ENCODE measurements at places on chromosomes 13 and 19. TPM values are rescaled to one million over a fixed set of nuclear protein-coding genes. Genes with fewer than 3 reads are reported as not detected.

DNA sequence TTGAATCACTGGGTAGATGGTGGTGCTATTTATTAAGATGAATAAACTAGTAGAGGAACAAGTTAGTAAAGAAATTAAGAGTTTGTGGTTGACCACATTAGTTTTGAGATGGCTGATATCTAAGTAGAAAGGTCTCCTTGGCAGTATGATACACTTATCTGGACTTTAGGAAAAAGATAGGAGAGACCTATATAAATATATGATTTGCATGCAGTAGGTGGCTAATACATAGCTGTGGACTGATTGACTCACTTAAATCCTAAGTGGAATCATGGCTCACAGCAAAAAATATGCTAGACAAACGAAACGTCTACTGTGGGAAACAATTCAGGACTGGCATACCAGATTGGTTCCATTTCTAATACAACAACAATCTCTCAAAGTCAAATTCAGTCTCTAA lies 92.0 kb downstream of the CAB39L start:
- H3K4me3 ChIP-seq = no peak overlapping the region
- DNase-seq = no peak
- no peak overlapping the region for H3K27ac ChIP-seq
- H3K27me3 ChIP-seq = no peaks in the 10 kb centered on the region
- no peaks in the 10 kb centered on the region for H3K4me1 ChIP-seq
- peaks cover 7% of the 10 kb centered on the region for H3K36me3 ChIP-seq

The FSD1 gene
- total RNA-seq = 22.2 TPM

- H3K27me3 ChIP-seq = peaks cover 4% of the 10 kb centered on the region
- H3K36me3 ChIP-seq = no peaks in the 10 kb centered on the region
- no peak overlapping the region for H3K4me3 ChIP-seq
- no peak for DNase-seq
- H3K4me1 ChIP-seq = no peaks in the 10 kb centered on the region
These were observed 13.7 kb downstream of the SLC7A10 start for GRCh38 chr19:33211794-33212435.

DNA sequence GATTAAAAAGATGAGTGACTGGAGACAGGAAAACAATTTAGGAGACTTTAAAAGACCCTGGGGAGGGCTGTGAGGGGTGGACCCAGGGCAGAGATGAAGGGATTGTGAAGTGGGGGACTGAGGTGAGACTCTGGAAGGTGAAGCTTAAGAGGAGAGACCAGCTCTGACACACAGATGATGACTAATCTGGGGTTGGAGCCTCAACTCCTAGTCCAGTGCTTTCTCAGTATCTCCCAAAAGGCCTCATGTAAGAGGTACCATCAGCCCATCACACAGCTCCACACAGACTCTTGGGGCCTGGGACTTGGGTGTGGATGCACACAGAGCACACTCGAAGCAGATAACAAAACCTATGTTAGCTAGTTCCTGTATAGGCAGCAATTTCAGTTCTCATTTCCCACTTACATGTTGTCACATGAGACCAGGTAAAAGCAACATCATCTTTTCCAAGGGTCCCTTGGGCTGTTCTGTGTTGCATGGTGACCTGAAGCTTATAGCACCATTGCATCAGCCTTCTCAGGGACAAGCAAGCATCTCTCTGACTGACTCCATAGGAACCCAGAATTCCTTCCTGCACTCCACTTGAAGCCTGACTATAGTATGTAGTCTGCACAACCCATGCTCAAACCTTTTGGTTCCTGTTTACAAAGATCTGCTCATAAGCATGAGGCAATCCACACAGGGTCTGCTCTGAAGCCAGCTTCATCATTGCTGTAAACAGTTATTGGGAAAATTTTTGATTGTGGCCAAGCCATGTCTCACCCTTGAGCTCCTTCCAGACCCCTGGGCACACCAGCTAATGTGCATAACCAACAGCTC lies 88.6 kb upstream of the MYCBP2 start:
- H3K27me3 ChIP-seq = no peaks in the 10 kb centered on the region
- H3K4me1 ChIP-seq = peaks cover 3% of the 10 kb centered on the region
- DNase-seq = no peak
- H3K36me3 ChIP-seq = no peaks in the 10 kb centered on the region
- H3K4me3 ChIP-seq = no peak overlapping the region

The PGLYRP2 gene
- not detected for total RNA-seq

The PSG11 gene
- not detected for total RNA-seq

DNA sequence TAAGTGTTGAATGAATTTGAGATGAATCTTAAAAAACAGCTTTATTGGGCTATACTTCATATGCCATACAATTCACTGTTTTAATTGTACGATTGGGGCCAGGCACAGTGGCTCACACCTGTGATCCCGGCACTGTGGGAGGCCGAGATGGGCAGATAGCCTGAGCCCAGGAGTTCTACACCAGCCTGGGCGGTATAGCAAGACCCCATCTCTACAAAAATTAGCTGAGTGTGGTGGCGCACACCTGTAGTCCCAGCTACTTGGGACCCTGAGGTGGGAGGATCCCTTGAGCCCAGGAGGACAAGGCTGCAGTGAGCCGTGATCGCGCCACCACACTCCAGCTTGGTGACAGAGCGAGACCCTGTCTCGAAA lies 10.3 kb downstream of the ARID3A start:
- H3K27me3 ChIP-seq = no peaks in the 10 kb centered on the region
- peaks cover 10% of the 10 kb centered on the region for H3K4me1 ChIP-seq
- peaks cover 26% of the 10 kb centered on the region for H3K36me3 ChIP-seq
- no peak overlapping the region for H3K27ac ChIP-seq
- H3K4me3 ChIP-seq = no peak overlapping the region

The SACS gene
- total RNA-seq = 9.3 TPM

- H3K4me1 ChIP-seq = peaks cover 6% of the 10 kb centered on the region
- peaks cover 27% of the 10 kb centered on the region for H3K27me3 ChIP-seq
- H3K27ac ChIP-seq = no peak overlapping the region
- no peak for DNase-seq
- H3K4me3 ChIP-seq = no peak overlapping the region
These were observed 218.7 kb downstream of the KCTD12 start for GRCh38 chr13:76667551-76667950.

DNA sequence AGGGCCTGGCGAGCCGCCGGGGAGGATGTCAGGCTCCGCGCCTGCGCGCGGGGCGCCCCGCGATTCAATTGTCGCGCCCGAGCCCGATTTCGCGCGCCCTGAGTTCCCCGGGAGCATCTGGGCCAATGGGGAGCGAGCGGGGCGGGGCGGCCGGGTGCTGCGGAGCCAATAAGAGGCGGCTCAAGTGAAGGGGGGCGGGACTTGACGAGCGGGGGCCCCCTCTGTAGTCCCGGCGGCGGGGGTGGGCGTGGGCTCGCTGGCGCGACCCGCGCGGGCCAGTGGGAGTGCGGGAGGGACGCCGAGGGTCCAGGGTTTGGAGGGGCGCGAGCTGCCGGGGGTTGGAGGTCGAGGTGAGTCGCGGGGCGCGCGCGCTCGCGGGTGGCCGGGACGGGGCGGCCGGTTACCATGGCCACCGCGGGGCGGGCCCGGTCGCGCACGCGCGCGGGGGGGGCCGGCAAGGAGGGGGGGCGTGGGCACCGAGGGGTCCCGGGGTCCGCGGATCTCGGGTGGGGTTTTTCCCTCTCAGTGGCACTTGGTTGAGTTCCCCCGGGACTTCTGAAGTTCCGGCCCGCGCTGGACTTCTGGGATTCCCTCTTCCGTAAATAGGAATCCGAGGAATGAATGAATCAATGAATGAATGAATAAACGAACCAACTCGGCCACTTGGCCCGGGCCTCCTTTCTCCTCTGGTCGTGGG lies 744 bp downstream of the UHRF1 start:
- H3K4me3 ChIP-seq = peak overlapping the region; percentile 80
- peaks cover 21% of the 10 kb centered on the region for H3K4me1 ChIP-seq
- H3K36me3 ChIP-seq = peaks cover 2% of the 10 kb centered on the region
- no peak overlapping the region for H3K27ac ChIP-seq

GRCh38 chr19:37983916-37984315 lies 76.9 kb downstream of the SIPA1L3 start:
- H3K27me3 ChIP-seq = no peaks in the 10 kb centered on the region
- no peak overlapping the region for H3K4me3 ChIP-seq
- peaks cover 28% of the 10 kb centered on the region for H3K4me1 ChIP-seq
- DNase-seq = no peak
- H3K36me3 ChIP-seq = no peaks in the 10 kb centered on the region

- peaks cover 1% of the 10 kb centered on the region for H3K4me1 ChIP-seq
- H3K36me3 ChIP-seq = no peaks in the 10 kb centered on the region
- H3K27ac ChIP-seq = no peak overlapping the region
- DNase-seq = no peak
- peaks cover 56% of the 10 kb centered on the region for H3K27me3 ChIP-seq
These were observed 9.8 kb downstream of the JAK3 start for GRCh38 chr19:17837972-17838371.

The PRODH2 gene
- 5.3 TPM for total RNA-seq

The POLRMT gene
- total RNA-seq = 62.9 TPM

GRCh38 chr13:57925751-57926150 lies 294.2 kb downstream of the PCDH17 start:
- no peak overlapping the region for H3K4me3 ChIP-seq
- H3K27ac ChIP-seq = no peak overlapping the region
- H3K4me1 ChIP-seq = peaks cover 9% of the 10 kb centered on the region
- no peaks in the 10 kb centered on the region for H3K27me3 ChIP-seq
- DNase-seq = no peak
- no peaks in the 10 kb centered on the region for H3K36me3 ChIP-seq

DNA sequence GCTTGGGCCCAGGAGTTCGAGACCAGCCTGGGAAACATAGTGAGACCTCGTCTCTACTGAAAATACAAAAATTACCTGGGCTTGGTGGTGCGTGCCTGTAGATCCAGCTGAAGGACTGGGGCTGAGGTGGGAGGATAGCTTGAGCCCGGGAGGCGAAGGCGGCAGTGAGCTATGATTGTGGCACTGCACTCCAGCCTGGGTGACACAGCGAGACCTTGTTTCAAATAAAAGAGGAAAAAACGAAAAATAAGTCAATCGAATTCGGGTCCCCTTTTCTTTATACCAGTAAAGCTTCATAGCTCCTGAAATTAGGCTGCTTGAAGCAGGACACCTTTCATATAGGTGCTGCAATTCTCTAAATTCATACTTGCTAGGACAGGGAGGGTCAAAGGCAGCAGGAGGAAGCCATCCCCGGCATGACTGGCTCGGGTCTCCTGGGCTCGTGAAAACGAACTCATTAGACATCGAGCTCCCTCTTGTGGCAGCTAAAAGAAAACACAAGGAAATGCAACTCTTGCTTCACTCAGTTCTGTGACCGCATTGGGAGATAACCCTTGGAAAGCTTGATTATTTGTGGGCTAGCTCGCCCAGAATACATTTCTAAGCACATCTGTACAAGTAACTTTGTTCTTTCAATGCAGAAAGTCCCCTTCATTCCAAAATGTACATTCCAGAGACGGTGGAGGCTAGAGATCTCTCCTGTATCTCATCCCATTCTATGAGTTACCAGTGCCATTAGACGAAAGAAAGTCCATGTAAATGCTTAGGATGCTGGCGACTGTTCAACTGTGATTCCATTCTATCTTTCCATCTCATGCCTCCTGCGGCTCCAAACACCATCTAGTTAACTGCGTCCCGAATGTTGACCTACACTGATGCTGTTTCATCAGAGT lies 16.8 kb downstream of the FPR2 start:
- peaks cover 48% of the 10 kb centered on the region for H3K27me3 ChIP-seq
- H3K4me1 ChIP-seq = peaks cover 2% of the 10 kb centered on the region
- DNase-seq = peak; percentile 37

- DNase-seq = peak; percentile 96
- H3K27ac ChIP-seq = peak overlapping the region; percentile 91
- H3K36me3 ChIP-seq = no peaks in the 10 kb centered on the region
- H3K4me3 ChIP-seq = peak overlapping the region; percentile 81
- peaks cover 14% of the 10 kb centered on the region for H3K4me1 ChIP-seq
These were observed 13.0 kb downstream of the TMEM160 start for GRCh38 chr19:47035127-47036096.

DNA sequence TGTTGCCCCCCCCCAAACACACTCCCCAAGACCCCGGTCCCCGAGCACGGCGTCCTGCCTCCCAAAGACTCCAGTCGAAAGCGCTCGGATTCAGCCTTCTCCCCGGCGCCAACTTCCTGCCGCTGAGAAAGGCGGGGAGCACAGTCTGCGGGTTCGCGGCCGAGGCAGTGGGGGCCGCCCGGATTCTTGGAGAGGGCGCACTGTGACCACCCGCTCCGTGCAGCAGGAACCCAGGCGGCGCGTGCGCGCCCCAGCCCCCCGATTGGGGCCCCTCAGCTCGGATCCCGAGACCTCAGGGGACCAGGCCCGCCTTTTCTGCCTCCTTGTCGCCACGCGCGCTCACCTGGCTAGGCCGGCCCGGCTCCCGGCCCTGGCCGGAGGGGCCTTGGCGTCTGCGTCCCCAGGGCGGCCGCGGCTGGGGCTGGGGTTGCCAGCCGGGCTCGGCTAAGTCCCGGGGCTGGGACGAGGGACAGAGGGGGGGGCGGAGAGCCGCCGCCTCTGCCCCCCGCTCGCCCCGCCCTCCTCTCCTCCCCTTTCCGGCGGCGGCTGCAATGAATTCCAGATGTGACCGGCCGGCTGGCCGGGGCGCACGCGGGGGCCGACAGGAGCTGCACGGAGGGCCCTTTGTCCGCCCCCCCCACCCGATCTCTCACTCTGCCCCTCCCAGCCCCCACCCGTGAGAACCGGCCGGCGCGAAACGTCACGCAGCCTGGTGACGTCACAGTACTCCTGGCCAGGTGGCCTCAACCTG lies at the start of gene S1PR2:
TSS of gene S1PR2 (minus strand) at position 471 of the 751 bp plus-strand sequence. CDS start 6,426 bp downstream, outside the sequence.
- no peaks in the 10 kb centered on the region for H3K27me3 ChIP-seq
- peak; percentile 89 for DNase-seq
- peaks cover 5% of the 10 kb centered on the region for H3K4me1 ChIP-seq
- H3K4me3 ChIP-seq = peak within 1 kb of the TSS; percentile 80
- H3K36me3 ChIP-seq = no peaks in the 10 kb centered on the region

The IGFL2 gene
- not detected for total RNA-seq

DNA sequence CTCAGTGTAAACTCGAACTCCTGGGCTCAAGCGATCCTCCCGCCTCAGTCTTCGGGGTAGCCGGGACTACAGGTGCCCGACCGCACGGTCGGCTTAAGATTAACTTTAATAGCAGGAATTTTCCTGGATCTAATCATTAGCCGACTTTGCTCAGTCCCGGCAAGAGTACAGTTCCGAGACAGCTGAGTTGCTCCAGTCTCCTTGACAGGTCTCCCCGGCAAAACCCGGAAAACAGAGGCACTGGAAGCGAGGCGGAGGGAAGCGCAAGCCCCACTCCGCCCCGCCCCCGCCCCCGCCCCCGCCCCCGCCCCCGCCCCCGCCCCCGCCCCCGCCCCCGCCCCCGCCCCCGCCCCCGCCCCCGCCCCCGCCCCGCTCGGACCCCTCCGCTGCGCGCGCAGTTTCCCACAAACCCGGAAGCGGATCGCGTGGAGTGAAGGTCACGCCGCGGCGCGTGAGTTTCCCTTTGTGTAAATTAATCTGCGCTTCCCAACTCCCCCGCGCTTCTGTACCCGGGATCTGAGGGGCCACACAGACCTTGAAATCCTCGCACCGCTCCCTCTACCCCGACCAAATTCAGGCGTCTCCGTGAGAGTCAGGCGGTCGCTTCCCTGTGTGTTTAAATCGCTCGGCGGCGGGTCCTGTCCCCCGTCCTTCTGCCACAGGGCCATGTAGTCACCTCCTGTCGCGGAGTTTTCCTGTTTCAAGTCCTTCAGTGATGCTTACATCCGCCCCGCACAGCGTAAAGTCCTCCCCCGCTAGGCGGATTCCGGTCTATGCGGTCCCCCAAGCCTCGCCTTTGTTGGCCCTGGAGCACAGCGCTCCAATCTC lies at the start of gene ZNF480:
TSS of gene ZNF480 (plus strand) at position 397 of the 828 bp plus-strand sequence. CDS start 3,244 bp downstream, outside the sequence.
- peak within 1 kb of the TSS; percentile 94 for H3K27ac ChIP-seq
- peaks cover 53% of the 10 kb centered on the region for H3K36me3 ChIP-seq
- peaks cover 12% of the 10 kb centered on the region for H3K4me1 ChIP-seq
- H3K27me3 ChIP-seq = no peaks in the 10 kb centered on the region
- H3K4me3 ChIP-seq = peak within 1 kb of the TSS; percentile 87
- DNase-seq = peak; percentile 59

GRCh38 chr19:11420429-11421370 lies 1.6 kb upstream of the RGL3 start:
- peak overlapping the region; percentile 59 for H3K4me3 ChIP-seq
- H3K4me1 ChIP-seq = peaks cover 9% of the 10 kb centered on the region
- peaks cover 35% of the 10 kb centered on the region for H3K27me3 ChIP-seq
- no peak for DNase-seq

Measured in progenitor cell of endocrine pancreas (in vitro differentiated cells).